ENCODE measurements at places on chromosomes 12 and 14. TPM values are rescaled to one million over a fixed set of nuclear protein-coding genes. Genes with fewer than 3 reads are reported as not detected.

DNA sequence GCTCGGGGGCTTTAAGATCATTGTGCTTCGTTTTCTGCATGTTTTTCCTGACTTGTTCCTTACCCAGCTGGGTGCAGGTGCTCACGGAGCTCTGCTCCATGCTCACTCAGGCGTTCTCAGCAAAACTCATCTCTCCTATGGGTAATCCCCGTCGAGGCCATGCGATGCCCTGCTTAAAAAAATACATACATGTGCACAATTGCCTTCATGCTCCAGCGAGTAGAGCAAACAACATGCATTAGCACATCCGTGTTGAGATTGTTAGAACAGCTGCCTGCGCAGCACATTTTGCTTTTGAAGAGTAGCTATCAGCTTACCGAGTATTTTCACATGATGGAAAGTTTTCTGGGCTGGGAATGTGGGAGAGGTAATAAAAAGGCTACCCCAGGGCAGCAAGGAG is 16.2 kb downstream of the AACS start:
- no peak for DNase-seq

GRCh38 chr14:92991536-92991935 is 68.6 kb downstream of the CHGA start:
- no peak for DNase-seq

DNA sequence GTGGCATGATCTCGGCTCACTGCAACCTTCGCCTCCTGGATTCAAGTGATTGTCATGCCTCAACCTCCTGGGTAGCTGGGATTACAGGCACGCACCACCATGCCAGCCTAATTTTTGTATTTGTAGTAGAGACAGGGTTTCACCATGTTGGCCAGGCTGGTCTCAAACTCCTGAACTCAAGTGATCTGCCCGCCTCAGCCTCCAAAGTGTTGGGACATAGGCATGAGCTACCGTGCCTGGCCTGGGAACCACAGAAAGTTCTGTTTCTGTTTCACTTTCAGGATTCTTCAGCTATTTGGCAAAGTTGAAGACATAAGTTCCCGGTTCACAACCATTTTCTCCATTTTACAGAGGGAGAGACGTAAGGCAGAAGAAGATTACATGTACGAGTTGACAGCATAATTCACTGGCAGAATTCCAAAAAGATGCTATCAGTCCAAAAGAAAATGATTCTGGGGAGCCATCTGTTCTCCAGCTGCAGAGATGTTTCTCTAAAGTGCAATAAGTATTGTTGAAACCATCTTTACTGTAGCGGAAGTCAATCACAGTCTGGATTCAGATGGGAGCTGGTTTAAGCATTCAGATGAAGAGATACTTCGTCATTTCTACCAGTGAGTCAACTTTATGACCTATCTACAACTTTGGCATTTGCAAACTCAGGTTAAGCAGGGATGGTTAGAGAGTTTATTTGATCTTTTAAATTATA is 8.1 kb upstream of the RNF34 start:
- DNase-seq = no peak

DNA sequence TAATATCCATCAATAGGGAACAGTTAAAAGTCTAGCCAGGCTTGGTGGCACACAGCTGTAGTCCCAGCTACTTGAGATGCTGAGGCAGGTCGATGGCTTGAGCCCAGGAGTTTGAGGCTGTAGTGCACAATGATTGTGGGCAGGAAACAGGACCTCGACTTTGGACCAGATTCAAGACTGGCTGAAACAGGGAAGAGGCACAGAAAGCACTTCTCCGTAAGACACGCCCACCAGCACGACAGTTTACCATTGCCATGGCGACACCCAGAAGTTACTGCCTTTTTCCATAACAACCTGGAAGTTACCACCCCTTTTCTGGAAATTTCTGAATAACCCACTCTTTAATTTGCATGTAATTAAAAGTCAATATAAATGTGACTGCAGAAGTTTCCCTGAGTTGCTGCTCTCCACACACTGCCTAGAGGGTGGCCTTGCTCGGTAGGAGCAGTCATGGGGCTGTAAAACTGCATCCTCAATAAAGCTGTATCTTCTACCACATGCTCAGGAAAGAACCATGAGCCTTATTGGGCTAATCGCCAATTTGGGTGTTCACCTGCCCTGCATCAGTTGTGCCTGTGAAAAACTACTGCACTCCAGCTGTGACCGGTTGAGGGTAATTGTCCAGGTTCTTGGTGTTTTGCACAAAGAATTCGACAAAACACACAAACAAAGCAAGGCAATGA is 4.6 kb upstream of the LRRC23 start:
- peak; percentile 67 for DNase-seq

The SCNN1A gene
- 63.8 TPM for total RNA-seq

- DNase-seq = no peak
These were observed 538.0 kb upstream of the ATP2B1 start for GRCh38 chr12:90246688-90247087.

DNA sequence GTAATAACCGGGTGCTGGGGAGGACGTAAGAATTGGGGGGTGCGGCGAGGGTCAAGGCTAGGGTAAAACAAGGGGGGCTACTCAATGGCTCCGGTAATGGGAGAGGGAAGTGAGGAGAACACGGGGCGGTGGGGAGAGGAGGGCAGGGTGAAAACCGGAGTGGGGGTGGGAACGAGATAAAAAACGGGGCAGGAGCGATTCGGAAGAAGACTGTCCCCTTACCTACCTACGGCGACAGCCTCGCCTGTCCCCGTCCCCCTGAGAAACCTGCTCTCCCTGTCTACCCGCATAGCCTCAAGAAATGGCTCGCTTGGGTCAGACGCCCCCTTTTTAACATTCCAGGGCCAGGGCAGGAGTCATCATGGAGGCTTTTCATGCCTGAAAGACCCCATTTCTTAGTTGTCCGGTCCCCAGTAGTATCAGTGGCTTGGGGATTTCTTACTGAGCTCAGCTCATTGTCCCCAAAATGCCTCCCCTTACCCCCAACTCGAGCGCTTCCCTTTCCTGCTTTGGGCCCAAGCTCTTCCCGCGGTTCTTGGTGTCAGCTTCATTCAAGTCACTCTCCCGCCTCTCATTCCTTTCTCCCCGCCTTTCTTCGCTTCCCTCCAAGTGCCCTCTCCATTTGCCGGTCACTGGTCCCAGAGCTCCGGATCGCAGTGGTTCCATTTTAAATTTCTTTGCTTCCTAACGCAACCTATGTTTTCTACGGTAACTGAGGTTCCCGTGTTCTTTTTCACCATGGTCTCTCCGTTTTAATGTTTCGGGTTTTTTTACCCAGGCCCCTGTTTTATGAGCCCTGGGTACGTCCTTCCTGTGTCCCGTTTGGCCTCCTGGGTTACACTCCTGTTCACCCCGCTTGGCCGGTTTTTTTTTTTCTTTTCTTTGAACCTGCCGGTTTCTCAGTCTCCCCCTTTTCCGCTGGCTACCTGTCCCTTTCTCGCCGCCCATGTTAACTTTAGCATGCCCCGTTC is 1.2 kb upstream of the WSB2 start:
- peak; percentile 64 for DNase-seq

DNA sequence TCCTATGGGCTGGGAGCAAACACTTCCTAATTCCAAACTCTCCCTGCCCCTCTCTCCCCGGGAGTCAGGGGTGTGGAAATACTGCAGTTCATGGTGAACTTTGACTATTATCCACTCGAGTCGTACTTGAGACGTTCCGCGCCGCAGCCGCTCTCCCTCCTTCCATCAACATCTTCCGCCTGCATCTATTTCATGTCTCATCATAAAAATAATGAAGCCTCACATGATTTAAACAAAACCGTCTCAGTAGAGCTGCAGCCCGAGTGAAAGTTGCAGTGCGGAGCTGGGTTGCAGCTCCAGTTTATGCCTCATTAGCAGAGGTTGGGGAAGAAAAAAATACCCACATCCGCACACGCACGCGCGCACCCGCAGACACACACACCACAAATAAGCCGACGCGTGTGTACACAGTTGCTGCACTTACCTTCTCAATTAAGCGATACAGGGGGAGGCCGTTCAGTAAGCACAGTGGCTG is 283 bp downstream of the LMO3 start:
- no peak for DNase-seq

- DNase-seq = no peak
These were observed 4.5 kb upstream of the TBC1D30 start for GRCh38 chr12:64819816-64820402.

DNA sequence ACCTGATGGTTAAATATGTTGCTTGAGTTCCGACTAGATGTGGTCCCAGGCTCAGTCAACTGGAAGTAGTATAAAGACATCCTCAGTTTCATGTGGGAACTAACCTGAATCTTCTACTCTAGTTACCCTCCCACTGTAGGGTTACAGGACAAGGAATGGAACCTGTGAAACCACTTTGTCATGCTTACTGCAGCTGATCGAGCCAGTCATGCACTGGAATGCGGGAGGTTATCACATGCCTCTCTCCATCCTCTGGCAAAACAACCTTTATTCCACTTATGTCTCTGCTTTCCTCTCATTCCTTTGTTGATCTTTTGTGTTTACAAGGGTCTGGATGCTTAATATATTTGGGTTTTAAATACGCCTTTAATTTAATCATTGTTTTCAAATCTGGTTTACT is 111.9 kb upstream of the DDHD1 start:
- no peak for DNase-seq

DNA sequence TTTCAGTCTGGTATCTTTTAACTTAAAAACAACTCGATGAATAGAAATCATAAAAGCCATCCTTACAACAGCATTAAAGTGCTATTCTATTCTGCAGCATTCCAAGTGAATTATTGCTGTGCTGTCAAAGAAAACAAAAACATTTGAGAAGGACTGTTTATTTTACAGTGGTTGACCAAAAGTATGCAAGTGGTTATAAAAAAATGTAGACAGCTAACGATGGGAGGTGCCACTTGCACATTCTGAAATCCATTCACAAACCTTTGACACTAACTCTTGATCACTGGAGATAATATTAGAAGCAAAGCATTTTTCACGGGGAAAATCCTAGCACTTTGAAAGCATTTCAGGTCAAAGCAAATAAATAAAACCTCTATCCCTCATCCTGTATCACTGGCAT is 55.6 kb downstream of the HMGA2 start:
- no peak for DNase-seq

The TMEM30B gene
- total RNA-seq = 34.0 TPM

The ETFBKMT gene
- total RNA-seq = 5.6 TPM

GRCh38 chr12:132049442-132049841 is 94.7 kb downstream of the DDX51 start:
- no peak for DNase-seq

GRCh38 chr12:53602176-53602864 is 23.9 kb downstream of the ATF7 start:
- DNase-seq = no peak

DNA sequence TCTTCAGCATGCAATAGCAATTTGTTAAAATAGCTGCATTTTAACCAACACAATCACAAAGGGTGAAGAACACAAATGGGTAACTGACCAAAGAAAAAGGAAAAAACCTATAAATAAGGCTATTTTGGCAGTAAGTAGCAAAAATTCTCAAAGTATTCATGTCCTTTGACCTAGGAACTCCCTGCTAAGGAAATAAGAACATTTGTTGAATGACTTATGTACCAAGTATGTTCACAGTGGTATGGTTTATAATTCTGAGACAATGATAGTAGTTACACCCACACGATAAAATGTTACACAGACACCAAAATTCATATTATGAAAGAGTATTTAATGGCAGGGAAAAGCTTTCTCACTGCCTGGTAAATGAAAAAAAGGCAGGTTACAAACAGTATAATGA is 16.9 kb downstream of the CCDC88C start:
- DNase-seq = no peak

GRCh38 chr12:25189656-25190055 is 5.3 kb downstream of the DNAI7 start:
- DNase-seq = no peak

GRCh38 chr12:53213348-53213747 is 6.3 kb upstream of the ITGB7 start:
- peak; percentile 83 for DNase-seq

The TAS2R42 gene
- total RNA-seq = not detected

The SRGAP1 gene
- 15.8 TPM for total RNA-seq

DNA sequence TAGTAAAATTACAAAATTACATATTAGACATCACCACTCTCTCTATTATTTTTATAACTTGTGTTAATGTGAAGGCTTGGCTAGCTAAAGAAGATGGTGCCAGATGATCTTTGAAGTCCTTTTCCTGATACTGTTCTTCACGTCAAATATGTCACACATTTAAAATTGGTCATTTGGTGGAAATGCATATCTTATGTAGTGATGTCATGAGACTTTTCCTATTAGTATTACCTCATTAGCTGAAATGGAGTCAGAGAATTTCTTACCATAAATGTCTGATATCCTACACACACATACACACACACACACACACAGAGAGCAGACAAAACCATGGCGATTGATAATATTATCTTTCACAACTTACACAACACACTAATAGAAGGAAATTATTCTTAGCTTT is 124.8 kb upstream of the PTPRB start:
- DNase-seq = no peak

DNA sequence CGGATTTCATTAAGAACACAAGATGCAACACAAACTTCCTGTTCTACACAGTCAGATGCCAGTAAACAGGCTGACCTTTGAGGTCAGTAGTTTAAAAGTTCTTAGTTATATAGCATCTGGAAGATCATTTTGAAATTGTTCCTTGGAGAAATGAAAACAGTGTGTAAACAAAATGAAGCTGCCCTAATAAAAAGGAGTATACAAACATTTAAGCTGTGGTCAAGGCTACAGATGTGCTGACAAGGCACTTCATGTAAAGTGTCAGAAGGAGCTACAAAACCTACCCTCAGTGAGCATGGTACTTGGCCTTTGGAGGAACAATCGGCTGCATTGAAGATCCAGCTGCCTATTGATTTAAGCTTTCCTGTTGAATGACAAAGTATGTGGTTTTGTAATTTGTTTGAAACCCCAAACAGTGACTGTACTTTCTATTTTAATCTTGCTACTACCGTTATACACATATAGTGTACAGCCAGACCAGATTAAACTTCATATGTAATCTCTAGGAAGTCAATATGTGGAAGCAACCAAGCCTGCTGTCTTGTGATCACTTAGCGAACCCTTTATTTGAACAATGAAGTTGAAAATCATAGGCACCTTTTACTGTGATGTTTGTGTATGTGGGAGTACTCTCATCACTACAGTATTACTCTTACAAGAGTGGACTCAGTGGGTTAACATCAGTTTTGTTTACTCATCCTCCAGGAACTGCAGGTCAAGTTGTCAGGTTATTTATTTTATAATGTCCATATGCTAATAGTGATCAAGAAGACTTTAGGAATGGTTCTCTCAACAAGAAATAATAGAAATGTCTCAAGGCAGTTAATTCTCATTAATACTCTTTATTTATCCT is 13.5 kb downstream of the PTGER2 start:
- no peak for DNase-seq

All from ureter (tissue), 1 donor.